Activated CD4-positive, alpha-beta T cell treated with anti-CD3 and anti-CD28 coated beads for 24 hours (primary cell): ENCODE measurements at places on chromosomes 13 and 19.

DNA sequence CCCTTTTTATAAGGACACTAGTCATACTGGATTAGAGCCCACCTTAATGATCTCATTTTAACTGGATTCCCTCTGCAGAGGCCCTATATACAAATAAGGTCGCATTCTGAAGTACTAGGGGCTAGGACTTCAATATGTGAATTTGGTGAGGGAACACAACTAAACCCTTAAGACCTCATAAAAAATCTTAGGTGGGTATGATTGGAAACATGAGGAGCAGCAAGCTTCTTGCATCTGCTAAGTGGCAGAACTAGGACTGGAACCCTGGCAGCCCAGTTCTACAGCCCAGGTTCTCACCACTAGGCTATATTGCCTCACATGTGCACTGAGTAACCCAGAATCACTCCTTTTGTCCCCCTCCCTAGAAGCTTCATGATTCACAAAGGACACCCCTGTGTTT, 17.1 kb upstream of the GRWD1 start:
- DNase-seq, result no peak

DNA sequence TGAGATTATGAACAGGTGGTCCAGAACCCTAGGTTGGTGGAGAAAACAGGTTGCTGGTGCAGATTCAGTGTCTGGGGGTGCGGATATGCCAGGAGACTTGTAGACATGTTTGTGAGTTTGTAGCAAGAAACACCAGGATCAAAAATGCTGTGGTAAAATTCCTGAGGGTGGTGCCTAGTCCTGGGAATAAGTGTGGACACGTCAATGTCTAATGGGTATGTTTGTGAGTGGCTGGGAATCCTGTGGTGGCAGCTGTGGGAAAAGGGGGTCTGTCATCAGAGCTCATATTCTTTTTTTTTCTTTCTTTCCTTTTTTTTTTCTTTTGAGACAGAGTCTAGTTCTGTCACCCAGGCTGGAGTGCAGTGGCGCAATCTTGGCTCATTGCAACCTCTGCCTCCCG, 7.2 kb downstream of the ZNF708 start:
- no peak for DNase-seq

GRCh38 chr13:112843392-112844111, 125.5 kb upstream of the MCF2L start:
- no peak for DNase-seq

- DNase-seq, result no peak
Observed at GRCh38 chr19:2308114-2308556, at the start of gene LINGO3. TSS of gene LINGO3 (minus strand) at chr19:2308154. CDS start at chr19:2291776, 16,378 bp downstream.

DNA sequence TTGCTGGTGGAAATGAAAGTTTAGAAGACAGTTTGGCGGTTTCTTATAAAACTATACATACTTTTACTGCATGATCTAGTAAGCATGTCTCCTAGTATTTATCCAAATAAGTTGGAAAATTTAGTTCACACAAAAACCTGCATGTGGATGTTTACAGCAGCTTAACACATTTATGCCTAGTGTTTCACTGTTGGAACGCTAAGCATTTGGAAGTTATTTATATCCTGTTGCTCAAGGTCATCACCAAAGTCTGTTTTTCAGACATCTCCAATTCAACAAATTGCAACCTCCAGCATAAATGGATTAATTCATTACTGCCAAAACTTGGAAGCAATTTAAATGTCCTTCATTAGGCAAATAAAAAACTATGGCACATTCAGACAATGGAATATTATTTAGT, 461.8 kb downstream of the SUCLA2 start:
- DNase-seq, result no peak

DNA sequence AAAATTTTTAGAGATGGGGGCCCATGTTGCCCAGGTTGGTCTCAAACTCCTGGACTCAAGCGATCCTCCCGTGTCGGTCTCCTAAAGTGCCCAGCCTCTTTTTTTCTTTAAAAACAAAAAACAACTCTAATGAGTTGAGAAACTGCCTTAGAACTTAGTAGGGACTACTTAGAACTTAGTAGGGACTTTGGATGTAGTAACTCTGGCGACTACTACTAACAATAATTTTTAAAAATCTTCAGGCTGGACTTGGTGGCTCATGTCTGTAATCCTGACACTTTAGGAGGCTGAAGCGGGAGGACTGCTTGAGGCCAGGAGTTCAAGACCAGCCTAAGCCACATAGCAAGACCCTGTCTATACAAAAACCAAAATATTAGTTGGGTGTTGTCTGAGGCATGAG, 515 bp upstream of the C19orf67 start:
- DNase-seq, result no peak

GRCh38 chr19:46022431-46023310, at the start of gene PGLYRP1:
TSS of gene PGLYRP1 (minus strand) at chr19:46023053. CDS start at chr19:46023021, 32 bp downstream.
- no peak for DNase-seq

GRCh38 chr19:12111943-12112637, 28.1 kb downstream of the ZNF20 start:
- no peak for DNase-seq
